Stimulated activated CD4-positive, alpha-beta T cell treated with anti-CD3 and anti-CD28 coated beads, Interleukin-1b, Interleukin-23, amount 100 ng/mL, for 1 hour (primary cell): ENCODE measurements at places on chromosomes 5 and 9.

DNA sequence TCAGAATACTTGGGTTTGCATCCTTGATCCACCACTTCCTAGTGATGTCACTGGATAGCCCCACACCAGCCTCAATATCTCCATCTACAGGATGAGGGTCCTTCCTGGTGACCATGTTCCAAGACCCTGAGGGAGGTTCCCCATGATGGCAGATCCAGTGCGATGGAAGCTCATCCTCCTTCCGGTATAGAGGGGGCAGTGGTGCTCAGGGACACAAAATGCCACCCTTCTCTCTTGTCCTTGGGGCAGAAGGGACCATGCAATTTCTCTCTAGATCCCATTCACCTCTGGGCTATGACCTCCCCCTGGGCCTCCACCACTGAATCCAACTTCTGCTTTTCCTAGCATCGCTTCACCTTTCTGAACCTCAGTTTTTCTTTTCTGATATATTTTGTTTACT is 5.4 kb upstream of the SLC25A51 start:
- no peak for DNase-seq

DNA sequence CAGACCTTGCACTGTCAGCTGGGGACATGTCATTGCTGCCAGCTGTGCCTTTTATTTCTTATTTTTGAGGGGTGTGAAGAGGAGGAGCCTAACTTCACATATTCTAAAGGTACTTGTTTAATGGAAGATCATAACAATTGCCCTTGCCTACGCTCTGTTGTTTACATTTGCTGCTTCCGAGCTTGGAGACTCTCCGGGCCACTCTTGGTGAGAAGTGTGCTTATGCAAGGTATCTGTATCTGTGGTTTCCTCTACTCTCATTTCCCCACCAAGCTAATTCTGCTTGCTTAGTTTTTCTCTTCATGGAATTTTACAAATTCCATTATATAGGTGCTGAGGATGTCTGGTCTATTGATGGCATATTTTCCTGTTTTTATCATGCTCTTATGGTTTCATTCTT is 105.3 kb downstream of the RASGRF2 start:
- DNase-seq: no peak

DNA sequence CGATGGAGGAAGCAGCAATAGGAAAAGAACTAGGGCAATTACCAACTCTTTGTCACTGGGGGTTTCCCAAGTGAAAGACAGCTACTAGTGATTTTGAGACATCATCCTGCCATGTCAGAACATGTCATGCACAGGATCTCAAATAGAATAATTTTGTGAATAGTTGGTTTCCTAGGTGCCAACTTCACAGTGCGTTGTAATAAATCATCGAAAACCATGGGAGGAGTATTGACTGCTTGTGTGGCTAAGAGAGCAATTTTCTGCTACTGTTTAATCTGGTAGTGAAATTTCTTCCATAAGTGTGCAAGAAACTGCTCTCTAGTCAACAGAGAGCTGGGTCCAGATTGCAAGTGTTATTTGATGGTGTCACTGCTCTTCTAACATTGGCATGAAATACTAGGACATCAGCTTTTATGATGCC is 168.6 kb downstream of the NNT start:
- no peak for DNase-seq

DNA sequence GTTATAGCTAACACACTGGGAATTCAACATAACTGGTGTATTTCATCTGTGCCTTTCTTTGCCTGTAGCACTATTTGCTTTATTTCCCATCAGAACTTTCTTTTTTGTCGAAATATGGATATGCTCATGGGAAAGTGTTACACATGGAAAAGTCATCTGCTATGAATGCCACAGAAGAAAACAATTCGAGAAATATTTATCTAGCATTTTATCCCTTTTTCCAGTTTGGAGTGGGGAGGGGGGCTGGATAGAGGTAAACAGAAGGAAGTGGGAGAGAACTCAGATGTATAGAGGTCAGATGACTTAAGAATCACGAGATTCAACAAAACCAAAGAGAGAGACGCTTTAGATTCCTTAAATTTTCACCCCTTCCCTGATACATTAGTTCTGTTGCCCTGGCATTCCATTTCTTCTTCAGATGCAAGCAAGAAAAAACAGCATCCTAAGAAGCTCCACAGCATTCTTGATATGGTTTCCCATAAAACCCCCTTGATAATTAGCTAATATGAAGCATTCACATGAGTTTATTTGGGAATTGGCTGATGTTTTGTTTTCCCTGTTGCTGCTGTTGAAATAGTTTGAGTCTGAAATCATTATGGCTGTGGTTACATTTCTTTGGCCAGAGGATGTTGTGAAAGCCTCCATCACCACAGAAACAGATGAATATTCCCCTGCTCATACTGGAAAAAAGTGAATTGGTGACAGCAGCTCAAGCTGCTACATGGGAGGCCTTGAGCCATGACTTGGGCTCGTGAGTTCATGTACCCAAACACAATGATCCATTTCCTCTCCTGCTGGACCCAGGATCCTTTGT is 335.8 kb upstream of the DAB2 start:
- DNase-seq: no peak

DNA sequence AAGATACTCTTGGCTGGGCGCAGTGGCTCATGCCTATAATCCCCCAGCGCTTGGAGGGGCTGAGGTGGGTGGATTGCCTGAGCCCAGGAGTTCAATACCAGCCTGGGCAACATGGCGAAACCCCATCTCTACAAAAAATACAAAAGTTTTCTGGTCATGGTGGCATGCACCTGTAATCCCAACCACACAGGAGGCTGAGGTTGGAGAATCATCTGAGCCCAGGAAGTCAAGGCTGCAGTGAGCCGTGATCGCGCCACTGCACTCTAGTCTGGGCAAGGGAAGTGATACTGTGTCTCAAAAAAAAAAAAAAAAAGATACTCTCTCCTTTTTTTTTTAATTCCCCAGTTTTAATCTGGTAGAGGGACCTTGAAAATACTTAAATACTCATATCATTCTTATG is 15.0 kb downstream of the ANKRD33B start:
- no peak for DNase-seq

GRCh38 chr5:93384995-93385394 is 196.0 kb downstream of the NR2F1-AS1 start:
- no peak for DNase-seq

DNA sequence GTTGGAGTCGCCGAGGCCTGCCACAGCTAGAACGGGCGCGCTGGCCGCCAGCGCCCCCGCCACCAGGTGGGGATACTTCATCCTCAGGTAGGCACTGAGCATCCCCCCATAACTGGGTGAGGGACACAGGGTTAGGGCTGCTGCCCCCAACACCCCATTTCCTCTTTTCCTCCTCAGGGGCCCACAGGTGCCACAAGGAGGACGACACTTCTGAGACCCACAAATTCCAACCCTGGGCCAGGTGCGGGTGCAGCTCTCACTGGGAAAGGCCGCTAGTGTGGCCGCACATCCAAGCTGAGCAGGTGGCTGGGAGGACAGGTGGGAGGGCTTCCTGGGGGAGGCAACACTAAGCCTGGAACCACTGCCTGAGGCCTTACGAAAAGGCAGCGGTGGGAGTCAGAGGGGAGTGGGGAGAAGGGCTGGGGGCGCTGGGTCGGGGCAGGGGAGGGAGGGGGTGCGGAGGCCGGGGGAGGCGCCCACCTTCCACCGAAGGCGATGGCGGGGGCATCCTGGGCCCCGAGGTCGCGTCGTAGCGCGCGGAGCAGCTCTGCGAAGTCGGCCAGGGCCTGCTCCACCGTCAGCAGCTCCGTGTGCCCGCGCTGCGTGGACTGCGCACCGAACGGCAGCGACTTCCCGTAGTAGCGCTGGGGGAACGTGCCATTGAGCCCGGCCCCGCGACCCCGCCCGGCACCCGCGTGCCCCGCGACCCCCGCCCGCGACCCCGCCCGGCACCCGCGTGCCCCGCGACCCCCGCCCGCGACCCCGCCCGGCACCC is 961 bp downstream of the DPP7 start:
- DNase-seq: no peak

DNA sequence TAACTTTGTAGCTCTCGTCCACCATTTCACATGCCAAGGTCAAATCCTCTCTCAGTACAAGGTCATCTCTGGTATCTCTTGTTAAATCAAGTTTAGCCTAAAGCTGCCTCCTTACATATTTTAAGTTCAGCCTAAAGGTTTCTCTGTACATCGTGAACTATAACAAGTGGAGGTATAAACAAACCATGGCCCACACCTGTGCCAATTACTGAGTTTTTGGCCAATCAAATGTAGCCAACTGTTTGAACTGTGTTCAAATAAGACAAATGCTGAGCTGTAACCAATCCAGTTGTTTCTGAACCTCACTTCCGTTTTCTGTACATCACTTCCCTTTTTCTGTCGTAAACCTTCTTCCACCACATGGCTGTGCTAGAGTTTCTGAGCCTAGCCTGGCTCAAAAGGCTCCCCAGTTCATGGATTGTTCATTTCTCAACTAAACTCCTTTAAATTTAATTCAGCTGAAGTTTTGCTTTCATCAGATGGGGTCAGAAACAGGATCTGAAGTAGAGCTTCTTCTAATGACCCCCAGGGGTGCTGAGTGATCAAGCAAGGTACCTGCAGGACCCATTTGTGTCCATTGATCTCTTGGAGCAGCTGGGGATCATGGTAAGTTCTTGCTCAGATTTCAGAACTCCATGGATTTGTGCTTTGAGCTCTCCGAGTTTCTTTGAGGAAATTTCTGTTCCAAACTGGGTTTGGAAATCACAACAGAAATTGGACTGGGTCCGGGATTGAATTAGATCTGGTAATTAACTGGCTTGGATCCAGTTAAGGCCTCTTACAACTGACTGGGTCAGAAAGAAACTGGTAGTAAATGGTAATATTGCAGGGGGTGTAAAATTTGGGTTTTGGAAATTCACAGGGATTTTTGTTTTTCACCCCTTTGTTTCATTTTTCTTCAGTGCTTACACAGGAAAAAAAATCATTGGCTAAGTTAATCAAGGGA is 11.0 kb upstream of the NANS start:
- DNase-seq: no peak

DNA sequence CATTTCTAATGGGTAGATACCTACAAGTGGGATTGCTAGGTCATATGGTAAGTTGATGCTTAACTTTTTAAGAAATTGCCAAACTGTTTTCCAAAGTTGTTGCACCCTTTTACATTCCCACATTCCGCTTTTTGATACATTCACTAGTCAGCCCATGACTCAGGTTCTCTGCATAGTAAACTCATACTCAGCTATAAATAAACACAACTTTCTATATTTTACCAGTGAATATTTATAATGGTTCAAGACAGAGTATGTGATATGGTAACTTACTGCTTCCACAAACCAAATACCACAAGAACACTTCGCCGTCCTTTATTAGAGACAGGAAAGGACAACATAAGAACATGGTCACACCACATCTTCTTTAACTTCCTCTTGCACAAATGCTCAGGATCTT is 54.0 kb downstream of the PLPP1 start:
- DNase-seq: no peak

GRCh38 chr9:96289392-96289791 is 12.6 kb downstream of the HSD17B3 start:
- DNase-seq: no peak

GRCh38 chr9:77021291-77021894 is 1.9 kb downstream of the FOXB2 start:
- no peak for DNase-seq

DNA sequence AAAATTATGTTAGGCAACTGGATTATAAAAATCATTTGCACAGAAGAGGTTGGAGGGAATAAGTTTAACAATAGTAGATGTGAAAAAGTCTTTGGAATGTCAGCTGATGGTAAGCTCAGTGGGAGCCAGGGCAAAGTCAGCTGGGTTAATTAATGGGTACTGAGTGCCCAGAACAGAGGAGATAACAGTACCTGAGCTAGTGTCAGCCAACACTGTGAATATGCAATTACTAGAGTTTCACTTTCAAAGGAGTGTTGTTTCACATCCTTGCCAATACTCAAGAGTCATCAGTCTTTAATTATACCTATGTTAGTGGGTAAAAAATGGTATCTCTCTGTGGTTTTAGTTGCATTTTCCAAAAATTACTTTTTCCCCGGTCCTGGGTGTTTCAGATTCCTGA is 135.1 kb downstream of the KIF4B start:
- no peak for DNase-seq

DNA sequence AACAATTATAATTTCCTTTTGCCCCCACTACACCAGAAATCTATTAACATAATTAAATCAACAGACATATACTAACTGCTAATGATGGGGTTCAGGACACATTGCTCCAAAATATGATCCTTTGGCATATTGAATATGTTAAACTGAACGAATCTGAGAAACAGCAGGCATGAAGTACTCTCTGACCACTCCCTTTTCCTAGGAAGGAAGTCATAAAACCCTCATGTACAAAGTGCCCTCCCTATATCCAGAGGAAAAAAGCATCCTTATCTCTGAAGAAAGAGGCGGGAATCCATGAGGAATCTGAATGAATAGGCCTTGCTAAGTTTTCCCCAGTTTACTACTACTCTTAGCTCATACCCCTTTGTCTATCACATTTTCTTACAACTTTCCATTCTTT is 67.9 kb downstream of the ADAMTS6 start:
- DNase-seq: no peak

- no peak for DNase-seq
Observed at GRCh38 chr9:89522261-89522958, 24.5 kb upstream of the SEMA4D start.

DNA sequence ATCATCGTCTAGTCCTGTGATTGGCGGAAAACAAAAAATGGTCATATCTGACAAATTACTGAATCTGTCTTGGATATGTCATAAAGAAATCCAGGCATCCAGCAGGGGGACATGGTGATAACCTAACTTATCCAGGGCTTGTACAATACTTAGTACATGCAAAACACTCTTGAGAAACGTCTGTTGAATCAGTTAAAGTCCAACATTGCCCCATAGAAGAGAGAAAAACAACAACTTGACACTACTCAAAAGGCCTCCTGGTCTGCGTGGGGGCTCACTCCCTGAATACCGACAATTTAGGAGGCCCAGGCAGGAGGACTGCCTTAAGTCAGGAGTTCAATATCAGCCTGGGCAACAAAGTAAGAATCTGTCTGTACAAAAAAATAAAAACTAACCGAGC is 217.5 kb downstream of the DCP2 start:
- DNase-seq: no peak

- no peak for DNase-seq
Observed at GRCh38 chr5:1568201-1568979, 44.6 kb upstream of the LPCAT1 start.

DNA sequence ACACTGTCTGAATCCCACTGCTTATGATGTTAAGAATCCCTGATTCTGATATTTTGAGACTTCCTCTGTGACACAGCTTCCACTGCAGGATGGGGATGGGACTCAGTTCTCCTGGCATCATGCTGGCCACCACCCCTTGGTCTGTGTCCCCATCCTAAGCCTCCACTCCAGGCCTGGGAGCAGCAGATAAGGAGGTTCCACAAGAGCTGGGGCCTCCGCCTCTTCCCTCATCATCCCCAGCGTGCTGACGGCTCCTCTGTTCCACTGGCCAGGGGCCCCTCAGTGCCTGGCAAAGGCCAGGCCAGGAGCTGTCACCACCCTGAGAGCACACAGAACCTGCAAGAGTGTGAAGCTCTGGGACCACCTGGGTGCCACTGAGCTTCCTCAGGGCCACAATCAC is 40.6 kb downstream of the CAMK2A start:
- no peak for DNase-seq

DNA sequence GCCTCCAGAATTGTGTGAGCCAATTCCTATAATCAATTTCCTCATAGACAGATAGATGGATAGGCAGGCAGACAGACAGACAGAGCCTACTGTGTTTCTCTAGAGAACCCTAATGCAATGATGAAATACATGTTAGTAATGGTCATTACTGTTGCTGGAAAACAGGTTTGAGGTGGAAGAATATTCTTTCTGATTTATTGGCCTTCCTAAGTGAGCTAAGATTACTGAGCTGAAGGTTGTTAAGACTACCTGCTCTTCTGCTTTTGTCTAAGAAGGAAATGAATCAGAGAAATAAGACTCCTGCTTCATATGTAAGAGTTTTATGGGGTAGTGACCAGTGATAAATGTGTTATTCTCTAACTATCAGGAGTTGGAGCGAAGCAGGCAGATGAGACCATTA is 219.9 kb downstream of the ELAVL2 start:
- DNase-seq: no peak
